NAMALWA (cell line): ENCODE measurements at places on chromosomes 6 and 20.

GRCh38 chr6:3176562-3177355 lies 19.4 kb upstream of the TUBB2A start:
- DNase-seq, result no peak

DNA sequence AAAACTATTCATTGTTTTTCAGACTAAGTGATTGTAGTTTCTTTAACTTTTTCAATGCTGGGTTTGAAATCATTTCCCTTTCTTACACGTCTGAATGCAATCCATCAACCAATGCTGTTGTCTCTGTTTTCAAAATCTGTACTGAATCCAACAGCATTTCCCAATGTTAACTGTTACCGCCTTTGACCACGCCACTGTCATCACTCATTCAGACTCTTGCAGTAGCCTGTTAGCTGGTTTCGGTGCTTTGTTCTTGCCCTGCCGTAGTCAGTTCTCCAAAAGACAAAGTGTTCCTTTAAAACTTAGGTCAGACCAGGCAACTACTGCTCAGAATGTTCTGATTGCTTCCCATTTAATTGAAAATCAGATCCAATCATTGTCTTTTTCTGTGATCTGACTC lies 131.3 kb downstream of the PLCB4 start:
- no peak for DNase-seq

DNA sequence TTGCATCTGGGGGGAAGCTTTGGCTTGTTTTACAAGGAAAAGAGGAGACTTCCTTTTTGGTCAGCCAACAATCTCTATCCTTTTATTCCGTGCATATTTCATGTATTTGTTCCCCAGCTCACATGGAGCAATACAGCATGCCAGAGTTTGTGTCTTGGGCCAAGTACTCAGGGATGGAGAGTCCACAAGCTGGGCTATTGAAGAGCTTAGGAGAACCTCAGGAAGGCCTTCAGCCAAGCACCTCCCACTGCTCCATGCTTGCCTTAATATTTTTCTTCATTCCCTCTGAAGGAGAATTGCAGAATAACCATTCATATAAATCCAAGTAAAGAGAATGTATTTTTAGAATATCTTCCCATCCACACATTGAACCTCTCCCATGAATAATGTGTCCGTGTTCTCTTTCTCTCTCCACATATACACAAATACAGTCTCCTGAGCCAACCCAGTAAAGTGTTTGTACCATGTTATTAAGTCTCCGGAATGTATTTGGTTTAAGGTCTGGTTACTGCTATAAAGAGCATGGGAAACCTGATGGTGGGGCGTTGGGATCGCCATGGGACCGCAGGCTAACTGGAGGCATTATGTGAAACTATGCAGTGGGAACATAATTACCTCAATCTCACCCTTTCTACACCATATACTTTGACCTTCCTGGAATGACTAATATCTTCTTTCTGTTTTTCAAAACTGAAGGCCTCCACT lies 3.0 kb downstream of the LAMA4 start:
- no peak for DNase-seq

DNA sequence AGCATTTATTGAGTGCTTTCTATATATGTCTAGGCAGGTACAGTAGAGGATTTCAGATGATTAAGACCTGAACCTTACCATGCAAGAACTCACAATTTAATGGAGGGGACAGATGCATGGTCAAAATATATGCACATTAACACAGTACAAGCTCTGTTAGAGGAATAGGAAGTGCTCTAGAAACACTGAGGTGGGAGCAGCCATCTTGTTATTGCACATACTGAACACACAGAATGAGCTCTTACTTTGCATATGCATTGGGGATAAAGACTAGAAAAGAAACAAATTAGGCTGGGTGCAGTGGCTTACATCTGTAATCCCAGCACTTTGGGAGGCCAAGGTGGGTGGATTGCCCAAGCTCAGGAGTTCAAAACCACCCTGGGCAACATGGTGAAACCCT lies 438.3 kb downstream of the UTRN start:
- no peak for DNase-seq

DNA sequence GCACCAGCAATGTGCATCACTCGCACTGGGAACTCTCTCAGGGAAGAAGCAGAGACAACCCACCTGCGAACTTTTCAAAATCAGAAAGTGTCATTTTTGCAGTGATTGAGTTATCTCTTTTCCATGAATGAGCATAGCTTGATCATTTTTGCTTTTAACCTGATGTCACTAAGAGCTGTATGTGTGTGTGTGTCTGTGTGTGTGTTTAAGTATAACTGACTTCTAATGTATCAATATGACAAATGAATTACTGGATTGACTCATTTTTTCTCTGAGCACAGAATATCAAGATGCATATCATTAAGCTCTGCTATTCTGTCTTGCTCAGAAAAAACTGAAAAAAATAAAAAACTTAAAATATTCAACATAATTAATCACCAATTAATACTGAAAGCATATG lies 548.9 kb upstream of the MARCKS start:
- DNase-seq, result no peak

DNA sequence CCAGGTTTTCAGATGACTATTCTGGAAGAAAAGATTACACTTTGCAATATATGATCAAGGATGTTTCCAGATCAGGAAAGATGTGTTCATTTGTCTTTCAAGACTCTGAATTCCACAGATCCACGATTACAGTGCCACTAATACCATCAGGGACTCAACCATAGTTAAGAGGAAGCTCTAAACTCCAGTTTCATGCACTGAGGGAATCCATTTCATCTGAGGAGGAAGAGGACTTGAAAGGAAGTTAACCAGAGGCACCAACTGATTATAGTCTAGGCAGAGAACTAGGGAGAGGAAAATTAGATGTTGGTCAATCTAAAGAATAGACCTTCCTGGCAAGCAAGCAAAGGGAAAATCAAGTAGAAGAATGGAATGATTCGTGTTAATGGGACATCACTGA lies 218.3 kb upstream of the PRDM1 start:
- no peak for DNase-seq

- DNase-seq, result no peak
Observed at GRCh38 chr6:158654960-158655489, 5.2 kb downstream of the SYTL3 start.

DNA sequence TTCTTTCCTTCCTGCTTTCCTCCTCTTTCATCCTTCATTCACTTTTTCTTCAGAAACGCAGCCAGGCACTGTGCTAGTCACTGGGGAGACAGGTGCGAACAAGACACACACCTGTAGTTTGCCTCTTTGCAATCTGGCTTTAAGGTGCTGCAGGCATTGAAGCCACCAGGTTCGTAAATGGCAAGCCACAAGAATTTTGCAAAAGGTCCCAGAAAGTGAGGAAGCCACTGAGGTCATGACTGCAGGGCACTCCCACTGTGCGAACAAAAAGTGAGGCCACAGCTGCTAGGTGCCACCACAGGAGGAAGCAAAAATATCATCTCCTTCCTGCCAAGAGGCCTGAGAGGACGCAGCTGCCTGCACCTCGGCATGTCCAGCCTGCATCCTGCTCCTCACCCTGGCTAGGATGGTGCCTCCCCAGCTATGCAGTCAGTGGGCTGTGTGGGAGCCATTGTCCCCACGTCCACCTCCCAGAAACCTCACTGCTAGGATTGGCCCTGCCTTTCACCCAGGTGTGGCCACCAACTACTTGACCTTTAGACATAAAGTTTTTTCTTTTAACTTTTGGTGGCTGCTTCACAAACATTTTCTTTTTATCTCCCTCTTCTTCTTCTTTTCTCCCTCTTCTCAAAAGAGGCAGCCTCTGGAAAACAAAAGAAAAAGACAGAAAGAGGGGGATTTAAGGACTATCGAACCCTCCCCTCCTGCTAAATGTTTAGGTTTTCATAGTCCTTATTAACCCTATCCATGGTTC lies 230.8 kb downstream of the BCAS1 start:
- DNase-seq, result peak; percentile 86

- DNase-seq, result no peak
Observed at GRCh38 chr6:48032151-48032550, 78.8 kb downstream of the PTCHD4 start.

GRCh38 chr20:5784735-5785134 lies 34.5 kb downstream of the SHLD1 start:
- no peak for DNase-seq
